ENCODE measurements at places on chromosomes 2 and 18.

- no peak for DNase-seq
Observed at GRCh38 chr18:28767727-28768211, 590.8 kb upstream of the CDH2 start.

DNA sequence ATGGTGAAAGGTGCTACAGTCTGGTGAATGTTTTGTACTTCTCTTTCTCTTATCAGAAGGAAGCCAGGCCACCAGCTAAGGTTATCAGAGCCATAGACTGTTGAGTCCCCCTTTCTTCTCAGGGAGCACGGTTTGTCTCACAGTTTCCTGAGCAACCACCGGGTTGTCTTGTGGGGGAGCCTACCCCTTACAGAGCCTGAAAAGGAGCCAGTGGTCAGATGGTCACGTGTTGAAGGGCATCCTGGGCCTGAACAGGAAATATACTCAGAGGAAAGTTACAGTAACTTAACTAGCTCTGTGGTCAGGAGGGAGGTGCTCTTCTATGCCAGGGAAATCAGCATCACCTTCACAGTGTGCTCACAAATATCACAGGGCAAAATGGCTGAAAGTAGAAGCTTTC is 11.6 kb downstream of the CD28 start:
- DNase-seq, result no peak

GRCh38 chr2:73020657-73021370 is 50.7 kb downstream of the SFXN5 start:
- DNase-seq, result no peak

GRCh38 chr2:159169187-159169586 is 117.3 kb downstream of the WDSUB1 start:
- DNase-seq, result no peak

DNA sequence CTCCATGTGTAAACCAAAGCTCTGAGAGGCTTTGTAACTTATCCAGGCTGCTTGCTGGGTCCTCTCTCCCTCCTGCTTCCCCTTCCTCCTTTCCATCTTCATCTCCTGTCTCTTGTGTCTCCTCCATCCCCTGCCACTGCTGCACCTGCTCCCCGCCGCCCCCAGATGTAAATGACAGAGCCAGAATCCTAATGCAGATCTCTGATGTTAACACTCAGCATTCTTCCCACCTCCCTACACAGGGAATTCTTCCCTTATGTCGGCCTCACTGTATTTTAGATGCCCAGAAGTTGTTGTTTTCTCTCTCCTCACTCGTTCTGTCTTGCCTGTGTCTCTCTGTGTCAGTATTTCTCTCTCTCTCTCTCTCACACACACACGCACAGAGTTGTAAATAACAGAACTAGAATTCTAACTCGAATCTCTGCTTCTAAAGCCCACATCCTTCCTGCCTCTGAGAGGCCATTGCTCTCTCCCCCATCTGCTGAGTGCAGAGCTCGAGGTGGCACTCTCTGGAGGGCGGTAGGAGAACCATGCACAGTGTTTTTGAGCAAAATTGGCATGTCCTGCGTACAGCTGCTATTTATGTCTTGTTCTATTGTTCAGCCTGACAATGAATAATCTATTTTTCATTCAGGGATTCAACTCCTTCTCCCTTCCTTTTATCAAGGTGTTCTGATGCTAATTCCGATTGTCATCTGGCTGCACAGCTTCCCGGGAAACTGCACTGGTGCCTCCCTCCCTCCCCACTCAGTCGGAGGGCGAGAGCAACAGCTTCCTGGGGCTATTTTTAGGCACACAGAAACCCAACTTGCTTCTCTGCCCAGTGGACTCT is 219.9 kb downstream of the SH3RF3 start:
- no peak for DNase-seq

DNA sequence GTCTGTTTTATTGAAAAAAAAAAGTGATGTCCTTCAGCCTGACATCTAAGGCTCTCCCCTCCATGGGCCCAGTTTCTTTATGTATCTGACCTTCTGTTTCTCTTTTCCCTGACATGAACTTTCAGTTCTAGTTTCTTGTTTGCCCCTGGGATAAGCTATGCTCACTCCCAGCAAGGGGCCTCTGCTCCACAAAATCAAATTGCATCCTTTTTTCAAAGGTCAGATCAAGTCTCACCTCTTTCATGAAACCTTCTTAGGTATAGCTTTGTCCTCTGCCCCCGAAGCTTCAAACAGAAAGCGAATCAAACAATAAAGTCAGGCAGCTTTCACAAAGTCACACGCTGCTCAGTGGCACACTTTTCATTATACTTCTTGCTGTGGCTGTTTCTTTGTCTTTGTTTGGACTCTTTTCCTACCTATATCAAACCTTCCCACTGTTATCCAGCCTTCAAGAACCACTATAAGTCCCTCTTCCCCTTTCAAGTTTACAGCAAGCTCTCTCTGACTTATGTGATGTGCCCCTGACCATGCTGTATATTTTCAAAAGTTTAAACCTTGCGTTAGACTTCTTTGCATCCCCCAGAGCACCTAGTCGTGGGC is 23.3 kb downstream of the MAP3K19 start:
- no peak for DNase-seq

DNA sequence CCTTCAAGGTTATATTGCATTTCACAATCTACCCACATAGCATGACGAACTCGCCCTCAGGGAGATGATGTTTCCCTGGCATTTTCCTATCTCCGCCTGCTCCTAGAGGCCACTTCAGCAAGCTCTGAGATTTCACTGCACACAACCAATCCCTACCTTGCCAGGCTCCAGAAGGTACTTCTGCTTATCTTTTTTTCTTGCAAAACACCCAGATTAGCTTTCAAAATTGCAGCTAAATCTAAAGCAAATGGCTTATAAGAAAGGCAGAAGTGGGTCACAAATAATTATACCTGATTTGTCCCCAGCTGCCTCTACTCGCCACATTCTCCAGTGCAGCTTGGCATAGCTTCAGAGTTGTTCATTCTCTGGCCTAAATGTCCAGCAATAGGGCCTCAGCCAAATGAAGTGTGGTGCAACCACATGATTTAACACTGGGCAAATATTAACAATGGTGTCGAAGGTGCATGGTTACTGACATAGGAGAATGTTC is 32.4 kb upstream of the MRPL19 start:
- DNase-seq, result no peak

GRCh38 chr18:39806525-39806924 is 2148.5 kb upstream of the PIK3C3 start:
- DNase-seq, result no peak

- no peak for DNase-seq
Observed at GRCh38 chr18:10142496-10143160, 228.8 kb downstream of the VAPA start.

GRCh38 chr18:58132595-58133261 is 88.7 kb downstream of the NEDD4L start:
- DNase-seq, result no peak

GRCh38 chr2:60998628-60999545 is 18.6 kb upstream of the PEX13 start:
- no peak for DNase-seq

DNA sequence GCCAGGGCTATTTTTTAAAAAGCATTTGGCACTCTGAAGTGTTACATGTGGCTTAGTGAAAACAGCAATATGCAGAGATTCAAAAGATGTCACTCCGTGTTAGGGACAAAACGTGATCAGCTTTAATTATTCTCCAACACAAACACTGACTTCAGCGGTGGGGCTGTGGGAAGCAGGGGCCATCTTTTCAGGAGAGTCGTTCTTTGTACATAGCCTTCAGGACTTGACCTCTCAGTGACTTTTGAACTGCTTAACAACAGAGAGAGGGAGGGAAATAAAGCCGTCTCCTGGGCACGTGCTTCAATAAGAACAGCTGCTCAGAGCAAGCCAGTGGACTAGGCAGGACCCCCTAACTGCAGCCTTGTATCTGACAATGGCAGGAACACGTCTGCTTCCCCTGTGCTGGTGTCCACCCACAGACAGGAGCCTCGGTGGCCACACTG is 95.0 kb upstream of the HDAC4 start:
- no peak for DNase-seq

DNA sequence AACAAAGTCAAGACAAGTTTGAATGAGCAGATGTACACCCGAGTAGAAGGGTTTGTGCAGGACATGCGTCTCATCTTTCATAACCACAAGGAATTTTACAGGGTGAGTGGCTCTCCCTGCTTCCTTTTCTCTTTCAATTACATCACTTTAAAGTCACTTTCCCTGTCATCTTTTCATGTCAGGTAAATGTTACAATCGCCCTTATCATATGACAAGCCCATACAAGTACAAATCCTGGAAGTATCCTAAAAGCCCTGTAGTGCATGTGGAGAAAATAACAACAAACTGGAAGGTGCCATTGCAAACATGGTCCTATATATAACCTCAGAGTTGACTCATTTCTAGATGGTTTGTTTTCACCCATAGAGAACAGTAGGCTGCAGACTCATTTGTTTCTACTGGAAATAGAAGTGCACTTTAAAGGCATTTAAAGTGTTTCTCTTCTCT is 126.0 kb downstream of the SP100 start:
- no peak for DNase-seq

- DNase-seq, result no peak
Observed at GRCh38 chr18:402129-402528, 98.4 kb downstream of the COLEC12 start.

GRCh38 chr2:53033411-53033810 is 734.2 kb upstream of the CHAC2 start:
- no peak for DNase-seq

GRCh38 chr2:130370490-130370889 is 14.6 kb downstream of the PTPN18 start:
- DNase-seq, result no peak

DNA sequence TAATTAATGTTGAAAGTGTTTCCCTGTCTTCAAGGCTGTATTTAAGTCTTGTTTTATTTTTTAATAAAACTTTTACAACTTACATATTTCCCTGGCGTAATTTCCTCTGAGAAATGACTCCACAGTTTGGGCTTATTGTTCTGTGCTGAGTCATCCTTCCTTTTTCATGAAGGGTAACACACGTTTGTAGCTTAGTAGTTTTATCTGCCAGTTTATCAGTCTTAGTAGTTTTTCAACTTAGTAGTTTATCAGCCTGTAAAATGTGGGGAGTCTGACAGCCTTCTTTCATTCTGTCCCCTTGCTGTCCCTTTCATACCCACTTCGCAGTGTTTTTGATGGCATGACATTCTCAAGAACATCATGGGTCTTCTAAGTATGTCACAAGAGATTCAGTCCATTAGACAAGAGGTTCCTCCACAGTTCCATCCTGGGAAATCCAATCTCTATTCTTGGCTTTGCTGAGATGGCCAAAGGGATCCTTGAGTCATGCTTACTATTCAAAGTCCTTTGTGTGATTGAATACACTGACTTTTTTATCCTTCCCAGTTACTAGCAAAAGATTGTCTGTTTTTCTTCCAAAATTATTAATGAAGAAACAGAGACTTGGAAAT is 60.0 kb upstream of the SGPP2 start:
- no peak for DNase-seq

- no peak for DNase-seq
Observed at GRCh38 chr2:24592441-24593100, 101.5 kb downstream of the NCOA1 start.

DNA sequence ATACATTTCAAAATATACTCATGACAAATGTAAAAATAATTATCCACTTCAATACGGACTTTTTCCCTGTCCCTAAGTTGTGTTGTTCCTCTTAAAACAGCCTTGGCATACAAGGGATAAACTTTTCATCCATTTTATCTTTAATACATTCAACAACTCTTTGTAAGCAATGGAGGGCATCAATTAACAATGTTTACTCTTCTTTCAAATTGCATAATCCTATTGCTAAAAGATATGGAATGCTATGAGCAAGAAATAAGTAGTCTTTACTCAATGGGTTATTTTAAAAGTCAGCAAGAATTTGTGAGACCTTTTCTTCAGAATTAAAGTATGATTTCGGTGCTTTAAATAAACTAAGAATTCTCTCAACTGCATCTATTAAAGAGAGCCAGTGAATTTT is 41.9 kb downstream of the SCN9A start:
- DNase-seq, result no peak

- DNase-seq, result peak; percentile 77
Observed at GRCh38 chr18:57881818-57882413, 78.8 kb upstream of the ATP8B1 start.

- no peak for DNase-seq
Observed at GRCh38 chr2:172308253-172308935, 119.0 kb upstream of the ITGA6 start.

DNA sequence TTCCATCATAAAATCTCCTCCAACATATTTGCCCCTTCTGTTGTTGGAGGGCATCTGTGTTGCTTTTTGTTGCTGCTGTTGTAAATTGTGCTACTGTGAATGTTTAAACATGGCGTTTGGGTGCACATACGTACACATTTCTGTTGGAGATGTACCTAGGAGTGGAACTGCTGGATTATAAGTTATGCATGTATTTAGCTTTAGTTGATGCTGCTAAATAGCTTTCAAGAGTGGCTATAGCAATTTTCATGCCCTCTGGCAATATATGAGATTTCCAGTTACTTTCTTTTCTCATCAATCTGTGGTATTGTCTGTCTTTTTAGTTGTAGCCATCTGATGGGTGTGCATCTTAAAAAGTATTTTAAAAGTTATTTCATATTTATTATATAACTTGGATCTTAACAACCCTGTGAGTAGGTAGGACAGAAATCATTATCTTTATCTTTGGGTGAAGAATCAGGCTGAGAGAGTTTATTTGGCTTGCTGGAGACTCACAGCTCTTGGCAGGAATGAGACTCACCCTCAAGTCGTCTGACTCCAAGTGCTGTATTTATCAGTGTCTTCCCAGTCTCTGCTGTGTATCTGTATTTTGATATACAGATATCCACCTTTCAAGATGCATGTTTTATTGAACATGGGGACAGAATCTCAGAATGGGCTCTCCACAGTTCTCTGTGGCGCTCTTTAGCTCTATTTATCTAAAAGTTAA is 16.9 kb downstream of the ZNF236 start:
- no peak for DNase-seq

DNA sequence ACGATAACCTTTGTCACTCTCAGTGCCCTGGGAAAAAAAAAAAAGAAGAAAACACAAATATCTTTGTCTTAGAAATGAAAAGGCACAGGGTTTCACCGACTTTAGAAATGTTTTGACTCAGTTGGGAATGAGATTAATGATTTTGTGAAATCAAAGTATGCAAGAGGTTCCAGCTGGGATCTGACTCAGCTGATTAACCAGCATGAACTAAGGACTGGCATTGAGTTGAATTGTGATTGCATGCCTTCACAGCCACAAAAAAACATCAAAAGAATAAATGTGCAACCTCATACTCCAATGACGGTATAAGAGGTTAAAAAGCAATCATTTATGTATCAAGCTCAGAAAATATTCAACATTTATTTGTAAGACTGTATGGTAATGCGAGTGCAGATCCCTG is 566.6 kb upstream of the DSEL start:
- DNase-seq, result no peak

DNA sequence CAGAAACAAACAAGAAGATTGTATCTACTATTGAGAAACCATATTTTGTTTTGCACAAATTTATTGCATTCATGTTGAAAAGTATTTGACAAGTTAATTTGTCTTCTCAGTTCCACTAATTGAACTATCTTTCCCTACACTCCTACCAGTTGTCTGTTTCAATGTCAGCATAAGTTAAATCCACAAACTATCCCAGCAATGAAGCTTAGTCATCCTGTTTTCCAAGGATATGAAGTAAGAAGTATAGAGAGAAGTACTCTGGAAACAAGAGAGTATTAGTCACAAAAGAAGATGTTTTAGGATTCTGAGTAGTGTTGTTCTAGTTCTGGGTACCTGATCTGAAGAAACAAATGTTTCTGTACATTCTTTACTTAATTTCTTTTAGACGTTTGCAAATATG is 261.6 kb upstream of the ZNF804A start:
- no peak for DNase-seq

- DNase-seq, result no peak
Observed at GRCh38 chr2:239739206-239739605, 285.9 kb downstream of the NDUFA10 start.

GRCh38 chr2:82752396-82752795 is 1706.7 kb downstream of the SUCLG1 start:
- no peak for DNase-seq

GRCh38 chr2:13492262-13492661 is 775.5 kb downstream of the TRIB2 start:
- no peak for DNase-seq

Data from WERI-Rb-1 (cell line).